Right ventricle myocardium inferior (tissue), 1 donor: ENCODE measurements at places on chromosomes 16 and 17. TPM values are rescaled to one million over a fixed set of nuclear protein-coding genes. Genes with fewer than 3 reads are reported as not detected.

Gene KRTAP2-1
- total RNA-seq = not detected

Gene KRTAP9-4
- total RNA-seq = not detected

Gene SLC35G6
- not detected for total RNA-seq

Gene CES3
- total RNA-seq = 0.78 TPM

Gene HBA1
- 91.7 TPM for total RNA-seq

Gene KPNB1
- 166 TPM for total RNA-seq

Gene ITGB4
- 7.5 TPM for total RNA-seq

Gene TAC4
- 0.43 TPM for total RNA-seq

DNA sequence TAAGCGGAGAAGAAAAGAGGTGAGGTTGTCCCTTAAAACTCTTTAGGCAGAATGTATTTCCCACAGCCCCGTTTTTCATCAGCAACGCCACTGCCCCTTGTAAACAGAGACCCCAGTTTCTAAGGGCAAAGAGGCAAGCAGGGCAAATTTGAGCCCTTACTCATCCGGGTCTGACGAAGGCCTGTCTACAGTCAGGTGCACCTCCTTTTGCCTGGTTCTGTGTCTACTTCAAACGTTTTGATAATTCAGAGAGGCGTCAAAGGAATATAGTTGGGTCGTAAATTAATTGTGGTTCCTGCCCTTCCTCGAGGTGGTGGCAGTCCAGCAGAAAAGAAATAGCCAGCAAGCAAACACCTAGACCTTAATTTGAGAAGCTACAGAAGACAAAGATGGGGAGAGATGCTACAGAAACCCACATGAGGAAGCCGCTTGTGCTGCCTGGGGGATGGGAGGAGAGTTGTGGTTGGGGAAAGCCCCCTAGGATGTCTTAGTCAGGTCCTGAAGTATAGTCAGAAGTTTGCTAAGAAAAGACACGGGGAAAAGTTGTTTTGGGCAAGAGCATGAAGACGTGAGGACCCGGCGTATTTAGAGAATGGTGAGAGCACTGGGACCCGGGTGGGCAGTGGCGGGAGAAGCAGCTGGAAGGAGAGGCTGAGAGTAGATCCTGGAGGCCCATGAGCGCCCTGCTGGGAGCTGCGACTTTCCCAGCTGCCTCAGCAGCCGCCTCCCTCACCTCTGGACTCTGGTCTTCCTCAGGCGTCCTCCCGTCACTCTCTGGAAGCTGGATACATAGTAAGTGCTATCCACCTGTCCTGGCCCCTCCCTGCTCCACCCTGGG, 2.4 kb downstream of the FBRS start:
- DNase-seq = no peak

DNA sequence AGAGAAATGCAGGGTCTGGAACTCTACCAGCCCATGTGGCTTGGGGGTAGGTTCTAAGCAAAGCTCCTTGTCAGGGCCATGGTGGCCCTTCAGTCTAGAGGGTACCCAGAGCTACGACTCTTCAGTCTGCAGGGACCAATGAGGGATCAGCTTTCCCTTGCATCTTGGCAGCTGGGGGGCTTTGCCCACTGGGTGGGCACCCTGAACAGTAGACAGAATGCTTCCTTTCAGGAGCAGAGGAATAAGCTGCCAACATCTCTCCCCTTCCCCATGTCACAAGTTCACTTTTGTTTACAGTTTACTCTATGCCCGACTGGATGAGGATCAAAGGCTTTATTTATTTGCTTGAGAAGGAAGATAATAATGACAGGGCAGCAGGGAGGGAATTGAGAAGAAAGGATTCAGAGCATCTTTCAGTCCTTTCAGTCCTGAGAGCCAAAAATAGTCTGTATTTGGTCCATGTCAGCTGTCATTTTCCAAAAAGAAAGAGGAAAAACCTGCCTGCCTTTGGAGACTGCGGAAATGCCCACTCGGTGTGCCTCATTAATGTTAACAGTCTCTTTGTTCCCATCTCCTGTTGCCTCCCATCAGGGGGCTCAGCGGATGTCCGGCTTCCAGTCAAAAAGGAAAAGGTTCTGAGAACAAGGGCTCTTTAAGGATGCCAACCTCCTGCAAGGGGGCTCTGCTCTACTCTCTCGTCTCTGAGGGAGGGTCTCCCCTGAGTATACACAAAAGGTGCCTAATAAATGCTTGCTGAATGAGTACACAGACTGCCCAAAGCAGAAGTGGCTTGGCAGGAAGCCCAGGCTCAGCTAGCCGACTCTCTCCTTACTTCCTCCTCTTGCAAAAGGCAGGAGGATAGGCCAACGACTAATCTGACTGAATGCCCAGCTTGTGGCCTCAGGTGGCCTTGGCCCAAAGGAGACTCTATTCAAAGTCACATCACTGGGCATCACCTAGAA, 17.1 kb downstream of the TRAF4 start:
- DNase-seq = peak; percentile 89

DNA sequence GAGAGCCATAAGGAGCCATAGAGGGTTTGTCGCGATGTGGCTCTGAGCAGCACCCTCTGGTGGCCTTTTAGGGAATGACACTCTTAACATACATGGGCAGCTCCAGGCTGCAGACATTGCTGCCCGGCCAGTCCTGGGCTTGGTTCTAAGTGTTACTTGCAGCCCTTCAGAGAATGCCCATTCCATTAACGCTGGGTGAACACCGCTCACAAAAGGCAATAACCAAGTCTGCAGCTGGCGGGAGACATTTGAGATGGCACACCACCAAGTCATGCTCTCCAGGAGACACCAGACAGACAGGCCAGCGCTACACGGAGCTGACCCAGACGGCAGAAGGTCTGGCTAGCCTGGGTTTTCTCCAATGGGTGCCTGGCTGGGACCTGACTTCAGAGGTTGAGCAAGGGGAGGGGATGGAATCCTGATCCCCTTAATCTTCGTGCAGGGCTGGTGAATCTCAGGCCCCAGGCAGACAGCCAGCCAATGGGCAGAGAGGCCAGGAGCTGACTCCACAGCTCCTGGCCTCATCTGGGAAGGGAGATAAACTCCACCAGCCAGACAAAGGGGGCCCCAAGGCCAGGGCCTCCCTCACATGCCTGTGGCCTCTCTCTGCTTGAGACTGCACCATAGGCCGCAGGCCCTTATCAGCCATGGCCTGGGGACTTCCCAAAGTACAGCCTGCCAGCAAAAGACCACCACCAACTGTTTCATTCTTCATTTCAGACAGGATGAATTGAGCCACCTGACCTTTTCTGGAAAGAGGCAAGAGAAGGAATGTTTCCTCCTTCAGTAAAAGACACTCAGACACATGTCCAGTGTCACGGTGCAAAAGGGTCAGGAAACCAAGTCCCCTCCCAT, 58.8 kb downstream of the ZDHHC7 start:
- DNase-seq = peak; percentile 76

DNA sequence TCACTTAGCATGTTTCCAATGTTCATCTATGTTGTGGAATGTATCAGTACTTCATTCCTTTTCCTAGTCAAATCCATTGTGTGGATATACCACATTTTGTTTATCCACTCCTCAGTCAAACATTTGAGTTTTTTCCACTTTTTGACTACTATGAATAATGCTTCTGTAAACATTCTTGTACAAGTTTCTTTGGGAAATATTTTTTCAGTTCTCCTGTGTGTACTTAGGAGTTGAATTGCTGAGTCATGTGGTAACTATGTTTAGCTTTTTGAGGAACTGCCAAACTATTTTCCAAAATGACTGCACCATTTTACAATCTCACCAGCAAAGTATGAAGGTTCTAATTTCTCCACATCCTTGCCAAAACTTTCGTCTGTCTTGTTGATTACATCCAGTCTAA, 223.7 kb upstream of the AXIN2 start:
- no peak for DNase-seq

- DNase-seq = no peak
Observed at GRCh38 chr17:68709461-68709860, 108.3 kb upstream of the FAM20A start.

- peak; percentile 18 for DNase-seq
Observed at GRCh38 chr16:72120026-72120425, 26.4 kb downstream of the DHX38 start.

DNA sequence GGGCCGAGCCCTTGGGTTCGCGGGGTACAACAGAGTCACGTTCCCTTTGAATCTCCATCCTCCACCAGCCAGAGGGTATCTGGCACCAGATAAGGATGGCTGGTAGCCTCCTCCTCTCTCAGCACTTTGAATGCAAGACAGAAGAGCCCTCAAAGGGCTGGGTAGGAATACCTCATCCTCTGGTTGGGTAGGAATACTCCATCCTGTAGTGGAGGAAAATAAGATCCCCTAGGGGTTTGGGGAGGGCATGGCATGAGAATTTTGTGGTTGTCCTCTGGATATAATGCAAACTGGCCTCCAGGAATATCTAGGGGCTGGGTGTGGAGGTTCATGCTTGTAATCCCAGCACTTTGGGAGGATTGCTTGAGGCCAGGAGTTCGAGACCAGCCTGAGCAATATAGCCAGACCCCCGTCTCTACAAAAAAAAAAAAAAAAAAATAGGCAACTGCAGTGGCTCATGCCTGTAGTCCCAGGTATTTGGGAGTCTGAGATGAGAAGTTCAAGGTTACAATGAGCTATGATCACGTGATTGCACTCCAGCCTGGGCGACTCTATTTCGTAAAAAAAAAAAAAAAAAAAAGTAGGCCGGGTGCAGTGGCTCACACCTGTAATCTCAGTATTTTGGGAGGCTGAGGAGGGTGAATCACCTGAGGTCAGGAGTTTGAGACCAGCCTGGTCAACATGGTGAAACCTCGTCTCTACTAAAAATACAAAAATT, 2.7 kb downstream of the IGFBP4 start:
- no peak for DNase-seq

- no peak for DNase-seq
Observed at GRCh38 chr17:62627904-62628633, 599 bp downstream of the MRC2 start.
